ENCODE measurements at places on chromosomes 7 and 10.
A peak's percentile ranks its signal among the peaks of the same experiment; 100 is the strongest.

GRCh38 chr10:123134915-123135414 is 805 bp upstream of the HMX3 start:
- DNase-seq: no peak

DNA sequence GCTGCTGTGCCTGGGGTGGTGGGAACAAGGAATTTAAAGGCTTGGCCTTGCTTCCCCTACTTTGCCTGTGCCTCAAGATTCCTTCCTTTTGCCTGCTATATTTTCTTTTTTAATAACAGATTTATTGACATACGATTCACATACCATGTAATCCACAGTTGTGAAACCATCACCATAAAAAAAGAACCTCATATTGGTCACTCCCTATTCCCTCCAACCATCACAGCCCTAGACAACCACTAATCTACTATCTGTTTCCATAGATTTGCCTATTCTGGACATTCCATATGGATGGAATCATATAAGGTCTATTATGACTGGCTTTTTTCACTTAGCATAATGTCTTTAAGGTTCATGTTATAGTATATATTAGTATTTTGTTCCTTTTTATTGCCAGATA is 59.3 kb upstream of the TRIM8 start:
- DNase-seq: no peak

GRCh38 chr7:93231259-93231658 is 907 bp upstream of the VPS50 start:
- DNase-seq: no peak

GRCh38 chr7:143008007-143008901 is 18.7 kb downstream of the OR9A2 start:
- peak; percentile 69 for DNase-seq

DNA sequence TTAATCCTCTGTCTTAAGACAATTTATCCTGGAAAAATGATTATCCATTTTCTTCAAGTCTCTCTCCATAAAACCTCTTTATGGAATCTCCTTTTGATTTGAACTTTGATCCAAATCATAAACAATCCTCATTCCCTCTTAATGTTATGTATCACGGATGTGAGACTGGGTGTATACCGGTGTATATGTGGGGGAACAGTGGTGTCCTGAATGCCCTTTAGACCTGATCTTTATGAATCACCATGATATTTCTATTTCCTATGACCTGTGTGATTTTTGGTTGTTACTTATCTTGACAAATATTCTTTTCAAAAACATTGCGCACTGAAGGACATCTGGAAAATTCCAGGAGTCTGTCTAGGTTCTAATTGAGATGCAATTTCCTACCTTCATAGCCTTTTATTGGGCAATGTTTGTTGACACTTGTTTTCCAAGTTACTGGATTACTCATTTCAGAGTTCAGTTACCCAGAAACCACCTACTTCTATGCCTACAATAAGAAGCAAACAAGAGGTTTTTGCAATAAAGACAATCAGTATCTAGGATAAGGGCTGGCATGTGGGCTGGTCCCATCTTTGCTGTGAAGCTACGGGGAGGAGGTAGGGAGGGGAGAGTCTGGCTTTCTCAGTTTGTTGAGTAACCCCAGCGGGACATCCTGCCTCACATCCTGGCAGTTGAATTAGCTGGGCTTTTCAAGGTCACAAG is 190.4 kb downstream of the CTTNBP2 start:
- no peak for DNase-seq

GRCh38 chr10:61554925-61555324 is 101.7 kb upstream of the TMEM26 start:
- no peak for DNase-seq

DNA sequence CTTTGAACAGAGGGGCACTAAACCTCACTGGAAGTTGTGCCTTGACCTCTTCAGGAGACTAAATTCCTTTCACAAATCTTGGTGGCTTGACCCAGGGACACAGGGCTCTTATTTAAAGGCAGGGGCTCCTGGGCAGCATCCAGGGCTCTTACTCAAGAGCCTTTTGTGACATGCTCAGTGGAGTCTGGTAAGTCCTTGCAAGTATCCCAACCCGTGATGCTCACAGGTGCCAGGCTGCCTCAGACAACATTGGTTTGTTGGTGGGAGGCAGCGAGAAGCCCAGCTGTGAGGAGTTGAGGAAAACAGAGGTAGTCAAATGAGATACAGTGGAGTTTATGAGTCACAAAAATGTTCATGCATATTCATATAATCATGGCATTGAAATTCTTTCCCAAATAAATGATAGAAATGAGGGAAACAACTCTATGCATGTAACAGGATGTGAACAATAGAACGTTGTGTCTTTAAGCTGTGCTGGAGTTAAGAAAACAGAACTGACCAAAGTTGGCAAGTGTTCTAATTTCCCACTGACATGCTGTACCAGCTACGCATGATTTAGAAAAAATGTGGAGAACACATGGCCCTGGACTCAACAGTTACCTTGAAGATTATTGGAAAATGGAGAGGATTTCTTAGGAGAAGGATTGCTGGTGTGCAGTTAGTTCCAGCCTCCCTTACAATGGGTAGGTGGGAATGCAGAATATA is 654.5 kb upstream of the COBL start:
- no peak for DNase-seq

DNA sequence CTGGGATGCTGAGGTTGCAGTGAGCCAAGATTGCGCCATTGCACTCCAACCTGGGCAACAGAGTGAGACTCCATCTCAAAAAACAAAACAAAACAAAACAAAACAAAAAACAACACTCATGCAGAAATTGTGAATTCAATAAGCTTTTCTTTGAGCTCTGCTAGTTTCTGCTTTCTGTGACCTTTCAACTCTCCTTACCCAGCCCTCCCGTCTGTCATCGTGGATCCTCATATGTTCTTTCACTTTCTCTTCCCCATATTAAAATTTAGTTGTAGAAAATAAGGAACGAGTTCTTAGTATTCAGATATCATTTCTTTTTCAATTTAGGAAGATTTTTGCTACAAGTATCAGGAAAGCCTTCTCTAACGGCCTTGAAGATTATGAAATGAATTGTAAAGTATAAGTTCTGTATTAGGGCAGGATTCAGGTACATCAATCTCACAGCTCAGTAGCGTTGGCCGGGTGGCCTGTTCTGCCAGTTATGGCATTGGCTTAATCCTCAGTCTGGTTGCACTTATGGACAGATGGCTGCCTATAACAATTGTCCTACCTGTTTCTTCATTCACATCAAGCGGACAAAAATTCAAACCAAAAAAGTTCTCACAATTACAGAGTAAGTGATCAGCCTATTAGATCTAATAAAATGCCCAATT is 1167.0 kb downstream of the SORCS3 start:
- DNase-seq: no peak

DNA sequence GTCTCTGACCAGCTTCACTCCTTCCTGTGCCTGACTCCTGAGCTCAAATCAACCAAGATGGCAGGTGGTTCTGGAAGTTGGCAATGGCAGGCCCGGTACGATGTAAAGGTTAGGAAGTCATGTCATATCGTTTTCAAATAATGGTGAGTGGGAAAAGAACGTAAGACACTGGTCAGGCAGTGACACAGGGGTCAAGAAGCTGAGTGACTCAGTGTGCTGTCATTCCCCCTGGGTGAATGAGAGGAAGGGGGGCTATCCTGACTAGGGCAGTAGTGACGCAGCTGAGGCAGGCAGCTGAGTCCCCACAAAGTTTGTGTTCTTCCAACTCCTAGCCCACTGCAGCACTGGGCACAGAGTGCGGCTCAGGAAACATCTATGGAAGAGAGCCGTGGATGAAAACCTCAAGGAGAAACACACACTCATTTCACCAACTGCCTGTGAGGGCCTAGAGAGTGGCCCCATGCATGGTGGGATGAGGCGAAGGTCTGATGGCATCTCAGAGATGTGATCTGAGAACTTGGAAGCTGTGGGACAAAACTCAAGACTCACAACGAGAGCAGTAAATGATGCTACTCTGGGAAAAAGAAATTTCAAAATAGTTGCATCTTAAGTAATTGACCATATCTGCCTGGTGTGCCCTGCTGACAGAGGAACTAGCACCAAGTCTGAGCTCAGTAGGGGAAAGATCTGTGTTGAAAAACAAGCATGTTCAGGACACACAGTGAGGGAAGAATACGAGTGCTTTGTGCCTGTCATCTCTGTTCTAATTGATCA is 23.2 kb downstream of the CREB3L2 start:
- peak; percentile 67 for DNase-seq

- peak; percentile 41 for DNase-seq
Measured at GRCh38 chr7:29090836-29091601, 55.3 kb downstream of the CPVL start.

- no peak for DNase-seq
Measured at GRCh38 chr7:34596887-34597286, 61.1 kb upstream of the NPSR1 start.

- no peak for DNase-seq
Measured at GRCh38 chr7:112453505-112454171, 3.4 kb downstream of the IFRD1 start.

DNA sequence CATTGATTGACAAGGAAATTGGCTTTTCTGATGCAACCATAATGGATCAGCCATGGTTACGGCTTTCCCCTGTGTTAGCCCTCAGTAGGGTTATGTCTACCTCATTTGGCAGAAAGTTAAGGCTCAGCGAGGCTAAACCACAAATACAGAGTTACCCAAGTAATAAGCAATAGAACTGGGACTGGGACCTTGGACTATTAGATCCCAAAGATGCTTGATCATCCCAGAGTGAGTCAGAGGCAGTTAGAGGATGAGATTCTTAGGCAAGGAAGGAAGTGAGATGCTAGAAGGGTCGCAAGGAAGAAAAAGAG is 401.4 kb downstream of the TNS3 start:
- no peak for DNase-seq

- peak; percentile 25 for DNase-seq
Measured at GRCh38 chr10:48708144-48708543, 23.5 kb downstream of the WDFY4 start.

DNA sequence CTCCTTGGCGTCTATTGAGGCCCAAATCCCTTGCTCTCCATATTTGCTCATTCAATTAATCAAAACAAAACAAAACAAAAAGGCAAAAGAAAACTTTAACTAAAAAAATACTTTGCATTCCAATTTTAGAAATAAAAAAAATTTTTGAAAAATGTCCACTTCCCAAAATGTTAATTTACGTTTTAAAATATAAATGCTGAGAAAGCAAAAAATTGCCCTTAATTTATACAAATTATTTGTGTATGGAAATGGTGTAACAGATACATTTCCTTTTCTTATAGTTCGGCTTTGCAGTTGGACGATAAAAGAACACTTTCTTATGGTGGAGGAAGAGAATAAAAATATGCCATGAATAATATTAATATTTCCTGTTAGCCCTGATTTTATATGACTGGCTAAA is 652.8 kb upstream of the PFKP start:
- DNase-seq: no peak

DNA sequence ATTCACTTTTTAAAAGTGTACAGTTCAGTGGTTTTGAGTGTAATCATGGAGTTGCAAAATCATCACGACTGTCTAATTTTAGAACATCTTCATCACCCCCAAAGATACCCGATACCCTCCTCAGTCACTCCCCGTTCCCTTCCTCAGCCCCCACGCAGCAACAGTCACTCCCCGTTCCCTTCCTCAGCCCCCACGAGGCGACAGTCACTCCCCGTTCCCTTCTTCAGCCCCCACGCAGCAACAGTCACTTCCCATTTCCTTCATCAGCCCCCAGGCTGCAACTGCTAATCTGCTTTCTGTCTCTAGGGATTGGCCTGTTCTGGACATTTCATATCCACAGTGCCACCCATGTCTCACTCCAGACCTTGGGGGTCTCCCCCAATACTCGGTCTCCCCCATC is 161.6 kb upstream of the PPP2R2D start:
- no peak for DNase-seq

GRCh38 chr10:47449979-47450378 is 33.9 kb downstream of the ANXA8 start:
- no peak for DNase-seq

DNA sequence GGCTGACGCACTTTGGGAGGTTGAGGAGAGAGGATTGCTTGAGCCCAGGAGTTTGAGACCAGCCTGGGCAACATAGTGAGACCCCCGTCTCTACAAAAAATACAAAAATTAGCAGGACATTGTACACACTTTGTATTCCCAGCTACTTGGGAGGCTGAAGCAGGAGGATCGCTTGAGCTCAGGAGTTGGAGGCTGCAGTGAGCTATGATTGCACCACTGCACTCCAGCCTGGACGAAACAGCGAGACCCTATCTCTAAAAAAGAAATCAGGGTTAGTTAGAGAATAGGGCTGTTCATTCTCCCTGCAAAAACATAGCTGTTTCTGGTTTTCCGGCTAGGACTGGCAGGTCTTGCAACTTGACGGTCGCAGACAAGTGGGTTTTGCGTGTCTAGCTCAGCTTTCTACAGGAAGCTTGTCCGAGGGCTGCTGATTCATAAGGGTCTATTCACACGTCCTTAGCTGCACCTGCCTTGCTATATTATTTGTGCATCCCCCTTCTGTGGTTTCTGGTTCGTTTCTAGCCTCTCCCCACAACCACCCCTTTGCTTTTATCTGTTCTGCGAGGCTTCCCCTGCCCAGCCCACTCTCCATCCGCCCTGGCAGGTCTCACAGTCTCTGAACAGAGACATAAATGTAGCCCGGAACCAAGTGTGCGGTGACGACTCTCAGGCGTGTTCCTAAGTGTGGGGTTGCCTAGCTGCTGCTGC is 10.7 kb downstream of the AMZ1 start:
- DNase-seq: no peak

DNA sequence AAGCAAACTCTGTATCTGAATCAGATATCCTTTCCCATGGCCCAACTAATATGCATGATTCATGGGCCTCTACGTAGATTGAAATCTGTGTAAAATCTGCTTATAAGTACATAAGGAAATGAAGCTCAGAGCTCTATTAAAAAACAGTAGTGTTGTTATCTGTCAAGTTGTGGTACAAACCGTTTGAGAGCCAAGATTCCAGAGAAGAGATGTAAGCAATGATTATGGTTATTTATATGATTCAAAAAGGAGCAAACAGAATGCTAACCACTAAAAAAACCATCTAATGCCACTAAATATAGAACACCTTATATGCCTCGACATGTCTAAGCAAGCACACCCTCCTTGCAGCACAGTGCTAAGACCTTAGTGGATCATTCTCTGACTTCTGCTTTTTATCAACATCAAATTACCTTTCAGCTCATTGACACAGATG is 26.6 kb downstream of the RPP38 start:
- DNase-seq: no peak

DNA sequence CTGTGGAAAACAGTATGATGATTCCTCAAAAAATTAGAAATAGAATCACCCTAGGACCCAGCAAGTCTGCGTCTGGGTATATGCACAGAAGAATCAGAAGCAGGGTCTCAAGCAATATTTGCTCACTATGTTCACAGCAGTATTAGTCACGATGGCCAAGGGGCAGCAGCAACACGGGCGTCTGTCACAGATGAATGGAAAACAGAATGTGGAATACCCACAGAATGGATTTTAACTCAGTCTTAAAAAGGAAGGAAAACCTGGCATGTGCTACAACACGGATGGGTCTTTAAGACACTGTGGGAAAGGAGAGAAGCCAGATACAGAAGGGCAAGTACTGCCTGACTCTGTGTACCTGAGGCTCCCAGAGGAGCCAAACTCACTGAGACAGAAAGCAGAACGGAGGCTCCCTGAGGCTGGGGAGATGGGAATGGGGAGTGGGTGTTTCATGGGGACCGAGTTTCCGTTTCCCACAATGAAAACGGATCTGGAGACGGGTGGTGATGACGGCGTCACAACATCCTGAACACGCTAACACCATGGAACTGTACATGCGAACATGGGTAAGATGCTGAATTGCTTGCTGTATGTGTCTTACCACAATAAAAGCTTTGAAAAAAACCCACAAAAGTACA is 36.7 kb upstream of the INPP5A start:
- no peak for DNase-seq

GRCh38 chr7:121966276-121966934 is 93.4 kb downstream of the PTPRZ1 start:
- DNase-seq: no peak

GRCh38 chr7:1098243-1099153 is 10.6 kb downstream of the GPER1 start:
- DNase-seq: no peak
